Frontal cortex (tissue), 4 donors: ENCODE measurements at places on chromosomes 2 and 18. TPM values are rescaled to one million over a fixed set of nuclear protein-coding genes. Genes with fewer than 3 reads are reported as not detected.
A peak's percentile ranks its signal among the peaks of the same experiment; 100 is the strongest.

The SLC9A4 gene
- under 0.01 TPM for total RNA-seq

The MTIF2 gene
- total RNA-seq, result 29.8 TPM

The WDCP gene
- 27.3 TPM for total RNA-seq

The RNF181 gene
- total RNA-seq, result 51.8 TPM

The EFR3B gene
- total RNA-seq, result 42.0 TPM

The PROKR1 gene
- total RNA-seq, result 0.82 TPM

The TBR1 gene
- total RNA-seq, result 73.8 TPM

The GALM gene
- 2.9 TPM for total RNA-seq

The GAL3ST2 gene
- total RNA-seq, result 0.41 TPM

The C2orf69 gene
- 35.5 TPM for total RNA-seq

The PROM2 gene
- total RNA-seq, result 0.82 TPM

The COLEC11 gene
- 0.41 TPM for total RNA-seq

The RNU2-63P gene
- total RNA-seq, result not detected

DNA sequence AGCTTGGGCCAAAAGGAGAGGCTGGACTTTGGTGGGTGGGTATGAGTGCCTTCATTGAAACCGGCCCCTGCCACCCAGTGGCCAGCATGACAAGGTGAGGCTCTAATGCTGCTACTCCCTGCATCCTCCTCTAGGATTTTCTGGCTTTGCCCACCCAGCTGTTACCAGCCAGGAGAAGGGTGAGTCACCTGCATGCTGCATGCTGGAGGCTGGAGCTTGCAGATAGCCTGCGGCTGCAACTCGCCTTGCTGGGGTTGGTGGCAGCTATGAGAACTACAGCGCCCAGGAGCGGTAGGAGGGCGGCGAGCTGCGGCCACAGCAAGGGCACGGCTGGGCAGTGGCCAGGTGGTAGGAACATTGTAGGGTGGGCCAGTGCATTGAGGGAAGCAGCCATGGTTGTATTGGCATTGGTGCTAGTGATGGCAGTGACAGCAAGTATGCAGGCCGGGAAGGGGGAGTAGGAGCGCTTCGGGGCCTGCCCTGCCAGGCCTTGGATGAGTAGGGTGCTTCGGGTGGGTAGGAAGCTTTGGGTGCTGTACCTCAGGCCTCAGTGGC, 75.4 kb upstream of the SLC35G4 start:
- DNase-seq, result no peak

GRCh38 chr2:139080244-139080643, 300.1 kb upstream of the NXPH2 start:
- DNase-seq, result no peak

DNA sequence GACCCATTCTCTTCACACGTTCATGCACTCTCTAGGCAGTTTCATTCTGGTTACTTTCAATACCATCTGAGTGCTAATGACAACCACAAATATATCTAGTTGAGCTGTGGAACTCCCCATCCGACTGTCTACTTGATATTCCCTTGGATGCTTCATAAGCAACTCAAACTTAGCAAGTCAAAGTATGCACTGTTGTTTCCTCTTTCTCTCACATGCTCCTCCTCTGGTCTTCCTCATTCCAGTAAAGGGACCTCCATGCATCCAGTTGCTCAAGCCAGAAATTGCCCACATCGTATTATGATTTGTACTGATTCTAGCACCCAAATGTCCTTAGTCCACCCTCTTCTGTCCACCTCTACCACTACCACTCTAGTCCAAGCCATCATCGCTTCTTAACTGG, 22.3 kb downstream of the SEMA4F start:
- DNase-seq, result no peak

GRCh38 chr18:21053127-21053526, 58.5 kb downstream of the ROCK1 start:
- no peak for DNase-seq

- DNase-seq, result no peak
These were observed 53.2 kb downstream of the SMAD7 start for GRCh38 chr18:48897531-48897930.

DNA sequence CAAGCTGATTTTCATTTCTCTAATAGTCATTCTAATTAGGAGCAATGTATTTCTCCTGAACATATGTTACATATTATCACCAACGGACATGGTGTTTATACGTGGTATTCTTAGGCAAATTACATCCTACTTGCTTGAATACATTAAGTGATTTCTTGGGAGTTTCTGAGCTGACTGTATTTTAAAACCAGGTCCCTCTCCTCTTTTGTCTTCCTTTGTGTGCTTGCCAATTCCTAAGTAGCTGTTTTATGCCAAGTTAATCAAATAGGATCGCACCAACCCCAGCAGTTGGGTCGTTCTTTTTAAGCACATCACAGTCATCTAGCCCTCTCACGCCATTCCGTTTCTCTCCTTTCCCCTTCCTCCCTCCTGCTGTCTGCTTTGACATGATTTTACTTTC, 75.4 kb upstream of the MAP2 start:
- no peak for DNase-seq

DNA sequence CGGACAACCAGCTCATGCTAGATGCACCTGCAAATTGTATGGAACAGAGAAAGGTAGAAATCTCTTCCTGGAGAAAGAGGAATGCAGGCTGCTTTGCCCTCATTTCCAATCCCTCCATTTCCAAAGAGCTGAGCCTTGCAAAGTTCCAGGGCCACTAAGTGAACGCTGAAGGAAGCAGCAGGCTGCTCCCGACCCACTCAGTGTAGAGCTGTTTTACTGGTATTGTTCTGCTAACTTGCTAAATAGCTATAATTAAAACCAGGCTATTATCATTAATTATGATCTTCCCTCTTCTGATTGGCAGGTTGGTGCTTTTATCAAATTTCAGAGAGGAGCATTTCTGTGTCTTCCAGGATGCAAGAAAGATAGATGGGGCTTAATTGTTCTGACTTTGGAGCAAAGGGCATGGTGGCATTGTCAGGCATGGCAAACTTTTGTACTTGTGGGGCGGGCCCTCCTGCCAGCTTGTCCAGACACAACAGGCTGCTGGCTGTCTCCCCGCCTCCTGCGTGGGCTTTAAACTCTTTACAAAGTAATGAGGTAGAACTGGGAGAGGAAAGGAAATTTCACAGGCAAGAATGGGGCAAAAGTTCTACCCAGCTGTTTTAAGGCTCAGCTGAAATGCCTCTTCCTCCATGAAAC, 40.2 kb downstream of the ALK start:
- no peak for DNase-seq

DNA sequence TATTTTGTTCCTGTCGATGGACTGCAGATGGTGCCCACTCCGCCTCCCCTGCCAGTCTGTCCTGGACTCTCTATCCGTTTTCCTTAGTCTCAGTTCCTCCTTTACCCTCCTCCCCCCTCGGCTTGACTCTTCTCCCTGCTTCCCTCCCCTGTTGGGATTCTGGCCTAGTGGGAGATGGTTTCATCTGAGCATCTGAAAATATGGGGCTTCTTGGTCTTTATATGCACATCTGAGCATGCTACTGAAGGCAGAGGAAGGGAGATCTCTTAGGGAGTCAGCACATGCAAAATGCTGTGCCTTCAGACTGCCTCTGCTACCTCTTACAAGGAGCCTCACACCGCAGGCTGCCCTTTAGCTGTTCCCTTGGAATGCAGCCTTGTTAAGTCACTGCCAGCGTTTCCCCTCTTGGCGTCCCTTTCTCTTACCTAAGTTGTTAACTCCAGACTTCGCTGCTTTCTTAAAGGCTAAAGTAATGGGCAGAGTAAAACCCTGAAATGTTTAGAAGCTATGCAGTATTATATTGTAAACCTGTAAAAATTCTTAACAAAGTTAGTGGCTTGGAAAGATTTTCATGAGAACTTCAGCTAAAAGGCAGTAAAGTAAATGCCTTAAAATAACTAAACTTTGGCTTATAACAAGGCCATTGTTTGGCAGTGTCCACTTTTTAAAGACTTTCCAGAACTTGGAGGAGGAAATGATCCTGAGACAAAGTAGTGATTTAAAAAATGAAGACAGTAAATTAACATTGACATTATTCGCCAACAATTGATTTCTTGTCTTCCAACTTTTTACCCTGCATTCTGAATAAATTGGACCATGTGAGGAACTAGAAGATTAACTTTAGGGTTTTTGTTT, 49.8 kb downstream of the LDLRAD4 start:
- DNase-seq, result no peak

DNA sequence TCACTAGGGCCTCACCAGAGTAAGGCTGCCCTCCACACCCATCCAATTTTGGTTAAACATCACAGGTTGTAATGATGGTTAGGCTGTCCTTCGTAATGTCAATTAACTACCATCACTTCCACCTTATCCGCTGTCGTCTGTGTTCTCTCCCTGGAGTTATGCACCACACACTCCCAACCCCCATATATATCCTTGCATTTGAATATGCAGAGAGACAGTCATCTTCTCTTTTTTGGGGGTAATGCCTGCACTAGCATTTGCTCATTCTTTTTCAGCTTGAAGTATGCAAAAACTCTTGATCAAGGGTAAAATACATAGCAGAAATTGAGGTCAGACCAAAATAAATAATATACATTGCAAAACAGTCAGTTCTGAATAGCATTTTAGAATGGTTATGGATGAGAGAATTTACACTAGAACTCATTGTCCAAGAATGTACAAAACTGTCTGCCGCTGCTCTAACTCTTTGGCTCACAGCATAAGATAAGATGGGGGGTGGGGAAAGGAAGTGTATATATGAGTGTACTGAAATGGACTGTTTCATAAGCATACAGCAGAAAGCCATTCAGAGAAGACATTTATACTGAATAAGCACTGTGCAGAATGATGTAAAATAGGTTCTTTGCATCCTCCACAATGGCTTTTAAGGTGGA, 397.8 kb upstream of the CHST9 start:
- no peak for DNase-seq

DNA sequence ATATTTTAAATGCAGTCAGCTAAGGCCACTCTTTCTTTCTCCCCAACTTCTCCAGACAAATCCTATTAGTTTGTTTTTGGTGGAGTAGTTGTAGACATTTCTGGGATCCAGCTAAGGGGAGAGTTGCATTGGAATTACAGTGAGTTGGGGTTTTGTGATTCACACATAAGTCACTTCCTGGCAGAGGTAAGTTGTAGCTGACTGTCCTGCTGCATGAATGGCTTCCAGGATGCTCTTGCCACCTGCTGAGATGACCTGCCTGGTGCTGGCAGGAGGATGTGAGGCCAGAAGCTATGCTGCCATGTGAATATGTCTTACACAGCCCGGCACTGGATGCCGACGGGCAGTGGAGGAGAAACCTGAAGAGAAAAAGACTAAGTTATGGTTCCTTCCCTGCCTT, 243.7 kb downstream of the TDRD15 start:
- DNase-seq, result no peak

GRCh38 chr2:63692002-63692606, 103.3 kb downstream of the MDH1 start:
- DNase-seq, result no peak

DNA sequence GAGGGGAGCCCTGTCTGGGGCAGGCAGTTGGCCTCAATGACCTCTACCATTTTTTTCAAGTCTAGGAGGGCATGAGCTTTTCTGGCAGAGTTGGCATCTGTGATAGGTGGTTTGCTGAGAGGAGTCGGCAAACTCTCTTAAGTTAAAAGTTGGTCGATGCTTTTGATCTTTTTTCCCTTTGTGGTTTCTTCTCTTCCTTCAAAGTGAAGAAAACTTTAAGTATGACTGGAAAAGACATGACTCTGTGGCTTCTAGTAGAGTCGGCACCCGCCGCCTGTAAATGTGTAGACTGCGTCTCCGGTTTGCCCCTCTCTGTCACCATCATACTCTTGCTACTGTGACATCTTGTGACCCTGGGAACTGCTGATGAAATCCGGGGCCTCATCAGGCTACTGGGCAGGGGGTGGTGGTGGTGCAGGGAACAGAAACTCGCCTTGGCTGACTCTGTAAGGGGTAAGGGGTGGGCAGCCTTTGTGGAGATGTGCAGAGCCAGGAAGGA, 21.1 kb downstream of the INPP5D start:
- no peak for DNase-seq

DNA sequence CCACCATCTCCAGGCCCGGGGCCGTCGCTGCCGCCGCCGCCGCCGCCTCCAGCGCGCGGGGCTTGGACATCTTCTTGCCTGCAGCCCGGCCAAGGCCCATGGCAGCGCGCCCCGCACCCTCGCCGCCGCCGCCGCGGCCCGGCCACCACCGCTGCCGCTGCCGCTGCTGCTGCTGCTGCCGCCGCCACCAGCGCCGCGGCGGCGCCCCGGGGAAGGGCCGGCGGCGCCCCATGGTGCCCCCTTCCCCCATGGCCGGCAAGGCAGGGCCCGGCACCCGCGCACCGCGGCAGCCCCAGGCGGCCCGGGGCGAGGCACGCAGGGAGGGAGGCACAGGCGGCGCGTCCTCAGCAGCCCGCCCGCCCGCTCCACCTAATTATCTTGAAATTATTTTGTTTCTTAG, 3057.4 kb downstream of the RPIA start:
- DNase-seq, result no peak

- no peak for DNase-seq
These were observed 61.8 kb upstream of the SLC66A3 start for GRCh38 chr2:11093467-11093866.

- DNase-seq, result no peak
These were observed 645.7 kb downstream of the SLC4A3 start for GRCh38 chr2:220273082-220273481.

DNA sequence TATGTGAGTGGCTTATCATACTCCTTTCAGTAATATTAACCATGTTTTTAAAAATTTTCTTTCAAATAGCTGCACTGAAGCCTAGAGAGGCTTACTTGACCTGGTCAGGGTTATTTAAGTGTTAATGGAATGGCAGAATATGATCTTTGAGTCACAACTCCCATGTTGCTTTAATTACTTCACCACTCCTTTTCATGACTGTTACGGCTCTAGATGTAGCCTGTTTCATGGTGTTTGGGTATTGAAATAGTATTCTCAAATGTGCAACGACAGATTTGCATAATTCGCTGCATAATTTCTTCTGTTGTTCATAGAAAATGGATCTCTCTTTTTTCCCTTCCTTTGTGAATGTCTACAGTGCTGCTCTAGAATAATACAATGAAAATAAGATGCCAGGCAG, 51.6 kb upstream of the PLA2R1 start:
- DNase-seq, result no peak

DNA sequence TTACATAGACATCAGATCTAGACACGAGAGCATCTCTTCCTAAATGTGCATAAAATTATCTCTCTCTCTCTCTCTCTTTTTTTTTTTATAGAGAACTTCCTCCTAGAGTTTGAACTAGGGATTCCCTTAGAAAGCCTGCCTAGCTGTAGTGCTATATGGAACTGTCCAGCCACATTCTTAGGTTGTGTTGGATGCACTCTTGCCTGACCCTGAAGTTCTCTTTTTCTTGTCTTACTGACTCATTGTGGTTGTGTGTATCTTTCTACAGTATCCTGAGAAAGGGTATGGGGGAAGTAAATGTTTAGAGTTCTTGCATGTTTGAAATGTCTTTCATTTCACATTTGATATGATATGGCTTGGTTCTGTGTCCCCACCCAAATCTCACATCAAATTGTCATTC, 368.2 kb downstream of the CDH2 start:
- no peak for DNase-seq

GRCh38 chr2:172262486-172262885, 159.8 kb upstream of the DLX2 start:
- no peak for DNase-seq

DNA sequence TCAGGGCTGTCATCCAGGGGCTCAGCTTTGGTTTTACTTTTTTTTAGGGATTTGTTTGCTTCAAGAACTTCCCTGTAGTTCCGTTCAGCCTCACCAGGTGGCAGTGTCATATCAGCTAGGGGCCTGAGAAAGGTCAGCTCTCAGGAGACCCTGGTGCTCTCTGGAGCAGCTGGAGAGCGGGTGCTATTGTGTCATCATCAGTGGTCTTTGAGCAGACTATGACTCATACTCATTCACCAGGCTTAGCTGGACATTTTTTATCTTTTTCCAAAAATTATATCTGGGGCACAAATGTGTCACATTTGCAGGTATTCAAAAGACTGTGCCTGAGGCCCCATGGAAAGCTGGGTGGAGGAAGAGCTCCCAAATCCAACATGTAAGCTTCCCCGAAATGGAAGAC, 24.4 kb downstream of the ZNF892 start:
- DNase-seq, result peak; percentile 39
